NCI-H2171 (cell line): ENCODE measurements at places on chromosomes 2 and 18.
A peak's percentile ranks its signal among the peaks of the same experiment; 100 is the strongest.

DNA sequence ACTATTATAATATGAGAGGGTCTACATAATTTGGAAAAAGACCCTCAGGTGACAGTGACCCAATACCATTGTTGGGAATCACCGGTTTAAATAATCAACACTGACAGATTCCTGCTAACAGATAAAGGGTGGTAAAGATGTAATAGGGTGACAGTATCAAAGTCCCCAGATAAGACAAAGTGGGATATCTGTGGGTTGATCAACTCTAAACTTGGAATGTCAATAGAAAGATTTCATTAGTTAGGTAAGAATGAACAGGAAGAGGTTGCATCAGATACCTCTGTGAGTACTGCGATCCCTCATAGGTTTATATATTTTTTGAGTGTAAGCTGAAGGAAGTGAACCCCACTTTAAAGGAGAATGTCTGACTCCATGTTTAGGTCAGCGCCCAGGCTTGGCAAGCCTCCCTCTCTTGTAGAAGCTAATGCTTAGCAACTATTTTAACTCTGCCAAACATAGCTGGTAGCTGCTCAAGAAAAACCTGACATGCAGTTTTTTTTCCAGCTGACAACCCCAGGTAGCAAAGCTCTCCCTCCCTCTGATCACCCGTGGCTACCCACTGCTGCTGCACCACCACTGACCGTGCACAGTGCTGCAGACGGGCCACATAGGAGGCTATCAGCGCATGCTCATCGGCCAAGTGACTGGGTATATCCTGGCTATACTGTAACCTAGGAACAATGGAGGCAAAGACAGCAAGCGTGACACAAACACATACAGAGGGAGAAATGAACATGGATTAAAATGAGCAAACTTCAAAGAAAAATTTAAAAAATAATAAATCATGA, 113.3 kb upstream of the DNMT3A start:
- DNase-seq: no peak

- peak; percentile 53 for DNase-seq
These were observed 91.5 kb downstream of the TPGS2 start for GRCh38 chr18:36737316-36737715.

- DNase-seq: no peak
These were observed 107.1 kb downstream of the ABCA12 start for GRCh38 chr2:215031321-215031720.

DNA sequence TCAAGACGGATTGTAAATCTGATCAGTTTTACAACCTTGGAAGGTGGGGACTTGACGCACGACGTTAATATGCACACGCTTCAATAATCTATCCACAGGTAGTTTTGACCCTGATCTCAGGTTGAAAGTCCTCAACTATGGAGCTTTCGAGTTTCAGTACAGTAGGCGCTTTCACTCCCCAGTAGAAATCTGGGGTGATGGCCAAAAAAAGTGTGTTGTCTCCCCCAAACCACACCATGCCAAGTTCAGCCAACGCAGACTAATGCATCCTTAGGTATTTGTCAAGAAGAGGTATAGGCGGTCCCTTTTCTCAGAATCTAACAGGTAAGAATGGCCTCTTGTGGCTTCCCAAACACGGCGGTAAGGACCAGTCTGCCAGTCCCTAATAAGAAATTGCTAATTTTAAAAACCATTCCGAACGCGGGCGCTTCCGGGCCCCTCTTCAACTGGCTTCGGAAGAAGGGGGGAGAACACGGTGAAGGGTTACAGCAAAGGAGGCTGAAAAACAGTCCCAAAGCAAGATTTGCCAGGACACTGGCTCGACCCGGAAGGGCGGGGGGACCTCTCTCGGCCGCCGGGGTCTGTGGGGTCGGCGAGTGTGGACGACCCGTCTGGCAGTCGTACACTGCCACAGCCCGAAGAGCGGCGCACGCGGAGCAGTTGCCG, 659 bp downstream of the FAM210A start:
- no peak for DNase-seq

DNA sequence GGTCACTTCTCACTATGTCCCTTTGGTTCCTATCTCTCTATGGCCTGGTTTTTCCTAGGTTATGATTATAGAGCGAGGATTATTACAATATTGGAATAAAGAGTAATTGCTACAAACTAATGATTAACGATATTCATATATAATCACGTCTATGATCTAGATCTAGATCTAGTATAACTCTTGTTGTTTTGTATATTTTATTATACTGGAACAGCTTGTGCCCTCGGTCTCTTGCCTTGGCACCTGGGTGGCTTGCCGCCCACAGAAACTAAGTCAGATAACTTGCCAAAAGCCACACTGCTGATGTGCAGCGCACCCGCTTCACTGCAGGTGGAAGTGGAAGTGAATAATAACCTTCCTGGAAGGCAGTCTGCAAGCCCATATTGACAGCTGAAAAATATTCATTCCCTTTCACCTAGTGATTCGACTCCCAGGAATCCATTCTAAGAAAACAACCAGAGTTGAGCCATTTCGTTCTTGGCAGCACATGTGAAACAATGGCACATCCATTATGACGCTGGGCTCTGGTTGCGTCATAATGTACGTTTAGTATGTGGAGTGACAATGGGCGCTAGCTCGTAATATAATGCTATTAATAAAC, 725 bp upstream of the ANKRD53 start:
- peak; percentile 13 for DNase-seq

GRCh38 chr2:25504266-25504665, 162.5 kb upstream of the DNMT3A start:
- no peak for DNase-seq

GRCh38 chr2:26784570-26785234, 1.2 kb upstream of the CENPA start:
- DNase-seq: no peak

- DNase-seq: no peak
These were observed 45.7 kb upstream of the NEMP2 start for GRCh38 chr2:190579915-190580846.
